ENCODE measurements at places on chromosomes 4 and X.

DNA sequence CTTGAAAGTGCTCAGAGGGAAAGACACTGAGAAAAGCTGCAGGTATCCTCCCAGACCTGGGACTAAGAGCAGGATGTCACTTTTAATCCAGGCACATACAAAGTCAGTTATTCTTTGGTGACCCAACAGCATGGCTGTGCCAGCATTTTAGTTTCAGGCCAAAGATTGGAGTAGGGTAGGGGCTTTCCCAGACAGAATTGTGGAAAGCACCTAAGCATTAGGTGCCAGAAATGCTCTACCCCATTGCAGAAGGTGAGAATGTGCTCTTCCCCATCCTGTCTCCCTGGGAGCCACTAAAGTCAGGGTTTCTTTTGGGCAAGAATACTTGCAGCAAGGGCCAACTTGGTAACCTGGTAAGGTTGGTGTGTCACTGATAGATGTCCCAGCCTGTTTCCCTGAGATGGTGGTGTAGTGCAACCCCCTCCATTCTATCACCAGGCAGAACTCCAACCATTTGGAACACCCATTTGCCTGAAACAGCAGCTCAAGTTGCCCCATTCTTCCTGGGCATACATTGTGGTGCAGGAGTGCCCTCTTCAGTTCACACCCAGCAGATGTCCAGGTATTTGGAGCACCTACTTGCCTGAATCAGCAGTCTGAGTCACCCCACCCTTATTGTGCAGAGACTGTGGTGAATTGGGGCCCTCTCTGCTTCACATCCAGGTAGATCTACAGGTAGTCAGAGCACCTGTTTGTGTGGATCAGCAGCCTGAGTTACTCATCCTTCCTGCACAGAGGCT is 183.5 kb downstream of the ZC4H2 start:
- DNase-seq = no peak

- DNase-seq = no peak
These were observed 12.7 kb upstream of the MCUB start for GRCh38 chr4:109547394-109547793.

GRCh38 chr4:107640197-107640596 is 79.8 kb downstream of the PAPSS1 start:
- DNase-seq = no peak

- no peak for DNase-seq
These were observed 79.2 kb upstream of the DKK2 start for GRCh38 chr4:107115185-107115847.

GRCh38 chr4:498328-498904 is 540 bp downstream of the ZNF721 start:
- no peak for DNase-seq

- DNase-seq = no peak
These were observed 147.7 kb downstream of the TMEM47 start for GRCh38 chrX:34509394-34509793.

DNA sequence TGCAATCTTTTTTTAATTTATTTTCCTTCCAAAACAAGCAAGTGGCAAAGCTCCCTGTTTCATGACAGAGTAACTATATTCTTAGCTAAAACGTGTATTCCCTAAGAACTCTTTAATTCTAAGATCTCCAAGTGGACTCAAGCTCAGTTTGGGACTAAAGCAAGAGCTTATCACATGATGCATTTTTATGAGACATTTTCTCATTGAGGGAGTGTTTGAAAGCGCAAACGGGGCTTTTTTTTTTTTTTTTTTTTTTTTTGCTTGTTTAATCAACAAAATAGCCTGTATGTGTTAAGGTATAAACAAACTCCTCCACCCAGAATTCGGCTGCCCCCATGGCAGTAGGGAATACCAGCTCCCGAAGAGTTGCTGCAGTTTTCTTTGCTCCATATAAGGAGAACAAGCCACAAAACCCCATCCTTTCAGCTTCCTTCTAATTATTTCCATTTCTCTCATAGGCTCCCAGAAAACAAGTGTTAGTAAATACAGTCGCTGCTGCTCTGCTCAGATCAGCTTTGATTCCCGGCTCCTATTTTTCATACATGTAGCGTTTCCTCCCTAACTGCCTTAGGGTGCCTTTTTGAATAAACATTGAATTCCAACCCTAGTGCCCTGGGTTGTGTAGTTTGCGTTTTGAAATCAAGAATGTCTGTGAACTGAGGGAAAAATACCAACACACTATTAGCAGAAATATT is 669 bp upstream of the PPARGC1A start:
- DNase-seq = no peak

DNA sequence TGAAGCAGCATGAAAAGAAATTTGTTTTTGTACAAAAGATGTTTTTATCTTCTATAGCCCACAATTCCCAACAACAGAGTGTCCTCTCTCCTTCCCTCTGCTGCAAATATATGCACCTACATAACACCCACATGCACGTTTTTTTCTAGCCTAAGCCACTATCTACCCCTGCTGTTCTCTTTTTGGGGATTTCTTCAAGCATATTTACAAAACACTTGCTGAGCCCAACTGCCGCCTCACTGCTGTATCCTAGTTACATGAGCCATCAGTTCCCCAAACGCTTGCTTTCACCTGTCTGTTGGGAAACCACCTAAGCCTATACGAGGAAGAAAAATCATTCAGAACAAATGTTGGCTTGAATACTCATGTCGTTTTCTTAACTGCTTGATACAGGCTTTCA is 127.2 kb downstream of the CHRNA9 start:
- no peak for DNase-seq

GRCh38 chr4:16827794-16828724 is 70.4 kb downstream of the LDB2 start:
- no peak for DNase-seq

DNA sequence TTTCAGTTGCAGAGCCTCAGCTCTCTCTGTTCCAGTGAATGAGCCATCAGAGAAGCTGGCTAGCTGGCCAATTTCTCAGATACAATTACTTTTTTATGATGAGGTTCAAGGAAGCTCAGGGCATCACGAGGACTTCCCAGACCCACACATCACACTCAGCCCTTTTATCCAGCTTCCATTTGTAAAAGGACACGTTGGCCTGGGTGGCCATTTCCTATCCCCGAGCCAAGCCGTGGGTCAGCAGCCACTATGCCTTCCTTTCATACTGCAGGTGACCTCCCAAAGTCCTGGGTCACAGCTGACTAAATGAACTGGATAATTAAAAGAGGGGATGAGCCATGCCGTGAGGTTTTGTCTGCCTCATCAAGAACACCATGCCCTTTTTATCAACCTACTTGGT is 236.9 kb upstream of the PPARGC1A start:
- DNase-seq = no peak

DNA sequence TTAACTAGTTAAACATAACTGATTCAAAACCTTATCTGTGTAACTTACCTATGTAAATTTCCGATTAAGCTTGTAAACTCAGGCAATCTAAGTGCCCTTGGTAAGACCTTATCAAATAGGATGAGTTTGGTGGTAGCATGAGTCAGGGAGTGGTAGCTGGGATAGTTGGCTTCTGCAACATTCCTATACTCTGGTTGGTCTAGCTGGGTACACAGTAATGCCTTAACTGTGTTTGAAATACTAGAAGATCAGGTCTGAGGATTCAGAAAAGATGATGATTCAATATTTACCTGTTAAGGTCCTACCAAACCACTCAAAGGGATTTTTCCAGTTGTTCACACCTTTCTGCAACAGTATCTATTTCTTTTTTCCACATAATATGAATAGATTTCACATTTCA is 5.3 kb downstream of the YIPF7 start:
- no peak for DNase-seq

- no peak for DNase-seq
These were observed 7.7 kb upstream of the TMEM271 start for GRCh38 chr4:583820-584219.

GRCh38 chr4:173505924-173506518 is 24.0 kb downstream of the HAND2 start:
- no peak for DNase-seq

DNA sequence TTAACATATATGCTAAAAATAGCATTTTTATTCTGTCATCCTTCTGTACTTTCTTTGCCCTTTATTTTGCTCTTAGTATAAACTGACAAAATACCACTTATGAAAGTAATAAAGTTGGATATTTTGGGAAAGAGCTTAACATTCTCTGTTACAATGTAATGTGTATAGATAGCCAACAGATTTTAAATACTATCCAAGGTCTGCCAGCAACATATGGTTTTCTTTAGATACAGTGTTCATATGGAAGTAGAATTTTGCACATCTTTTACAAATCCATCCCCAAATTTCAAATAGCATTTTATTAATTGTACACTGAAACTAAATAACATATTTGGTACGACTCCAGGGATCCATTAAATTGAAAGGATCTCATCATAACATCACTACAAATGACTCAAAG is 268.6 kb upstream of the PCDH18 start:
- no peak for DNase-seq

GRCh38 chr4:113574636-113575103 is 186.9 kb downstream of the CAMK2D start:
- DNase-seq = no peak

DNA sequence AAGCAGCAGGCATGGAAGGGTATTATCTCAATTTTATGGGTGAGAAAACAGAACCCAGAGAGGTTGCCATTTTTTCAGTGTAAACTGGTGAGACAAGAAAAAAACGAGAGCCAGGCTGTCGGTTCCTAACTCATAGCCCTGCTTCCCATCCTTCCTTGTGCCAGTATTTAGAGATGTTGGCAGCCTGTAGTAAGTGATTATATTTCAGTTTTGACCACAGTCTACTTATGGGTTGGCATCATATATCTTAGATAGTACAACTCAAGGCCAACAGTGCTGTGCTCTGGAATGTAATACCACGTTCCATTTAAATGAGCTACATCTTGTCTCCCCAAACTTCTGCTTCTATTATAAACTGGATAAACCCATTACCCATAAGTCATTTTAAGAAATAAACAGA is 40.8 kb downstream of the XK start:
- no peak for DNase-seq

DNA sequence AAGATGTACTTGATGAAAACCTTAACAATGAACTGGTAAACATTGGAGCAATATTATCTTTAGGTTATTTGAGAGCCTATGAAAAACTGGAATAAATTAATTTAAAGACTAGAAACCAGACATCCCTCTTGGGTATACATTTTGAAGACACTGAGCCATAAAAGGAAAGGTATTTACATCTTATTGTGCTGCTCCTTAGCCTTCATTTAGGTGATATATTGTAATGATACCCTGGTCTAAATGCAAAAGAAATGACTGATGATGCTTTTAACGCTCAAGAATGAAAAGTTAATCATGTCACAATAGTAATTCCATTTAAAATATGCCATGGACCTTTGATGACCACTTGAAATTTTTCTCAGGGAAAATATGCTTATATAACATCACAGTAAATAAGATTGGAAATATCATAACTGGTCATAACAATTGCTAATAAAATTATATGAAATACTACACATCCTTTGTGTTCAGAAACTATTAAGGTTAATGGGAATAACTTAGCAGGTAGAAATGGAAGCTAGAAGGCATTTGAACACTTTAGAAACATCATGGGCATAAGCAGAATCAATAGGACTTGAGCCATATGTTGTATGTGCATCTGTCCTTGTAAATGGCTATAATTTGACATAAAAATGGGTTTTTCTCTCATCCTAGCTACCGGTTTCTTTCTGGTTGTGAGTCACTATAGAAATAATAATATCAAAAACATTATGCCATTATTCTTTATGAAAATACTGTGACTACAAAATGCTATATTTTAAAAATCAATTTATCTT is 979.7 kb downstream of the RAPGEF2 start:
- no peak for DNase-seq

- DNase-seq = no peak
These were observed 1.7 kb downstream of the TMEM131L start for GRCh38 chr4:153467897-153468262.

DNA sequence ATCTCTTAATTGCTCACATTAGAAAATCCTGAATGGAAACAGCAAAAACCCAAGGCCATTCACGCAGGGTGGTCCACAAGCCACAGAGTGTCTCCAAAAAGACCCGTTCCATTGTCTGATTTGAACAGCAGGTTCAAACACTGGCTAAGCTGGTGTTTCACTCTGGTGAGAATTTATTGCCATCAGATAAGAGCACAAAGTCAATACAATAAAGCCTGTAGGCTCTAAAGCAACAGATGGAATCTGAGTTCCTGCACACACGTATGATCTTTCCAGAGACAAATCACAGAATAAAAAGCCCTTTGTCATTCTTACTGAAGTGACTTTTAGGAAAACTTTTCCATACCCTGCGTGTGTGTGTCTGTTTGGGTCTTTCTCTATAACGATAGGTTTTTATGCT is 5.1 kb upstream of the SFRP2 start:
- no peak for DNase-seq

GRCh38 chr4:142443469-142443868 is 402.6 kb downstream of the INPP4B start:
- no peak for DNase-seq

DNA sequence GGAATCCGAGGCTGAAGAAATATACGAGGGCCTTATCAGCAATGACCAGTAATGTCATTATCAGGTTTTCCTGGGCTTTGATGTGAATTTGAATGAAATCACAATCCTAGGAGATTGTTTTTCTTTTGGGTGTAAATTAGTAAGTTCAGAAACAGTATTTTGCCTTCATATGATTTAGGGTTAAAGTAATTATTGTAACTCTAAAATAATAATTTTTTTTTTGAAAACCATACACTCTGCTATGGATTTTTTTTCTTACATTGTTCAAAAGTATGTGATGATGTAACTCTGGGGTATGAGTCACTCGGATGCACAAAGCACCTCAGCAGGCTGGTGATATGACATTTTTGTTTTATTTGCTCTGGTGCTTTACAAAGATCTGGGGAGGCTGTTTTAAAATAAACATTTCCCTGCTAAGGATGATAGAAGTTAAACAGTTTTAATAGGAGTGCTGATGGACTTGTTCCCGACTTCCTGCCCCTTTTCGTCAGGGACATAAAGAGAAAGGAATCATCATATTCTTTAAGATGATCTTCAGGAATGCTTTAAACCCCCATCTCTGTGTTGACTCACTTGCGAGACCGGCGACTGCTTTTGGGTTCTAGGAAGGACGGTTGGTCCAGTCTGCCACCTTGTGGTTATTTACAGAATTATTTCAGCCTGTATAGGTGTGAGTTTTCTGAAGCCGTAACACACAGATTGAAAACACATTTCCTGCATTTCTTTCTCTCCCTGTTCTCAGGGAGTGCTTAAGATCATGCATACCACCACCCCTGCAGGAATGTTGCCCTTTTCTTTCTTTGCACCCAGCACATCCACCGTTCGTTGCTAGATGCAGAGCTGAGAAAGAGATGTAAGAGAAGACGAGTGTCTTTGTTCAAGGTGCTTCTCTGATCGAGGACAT is 72.5 kb downstream of the RAPGEF2 start:
- DNase-seq = no peak

DNA sequence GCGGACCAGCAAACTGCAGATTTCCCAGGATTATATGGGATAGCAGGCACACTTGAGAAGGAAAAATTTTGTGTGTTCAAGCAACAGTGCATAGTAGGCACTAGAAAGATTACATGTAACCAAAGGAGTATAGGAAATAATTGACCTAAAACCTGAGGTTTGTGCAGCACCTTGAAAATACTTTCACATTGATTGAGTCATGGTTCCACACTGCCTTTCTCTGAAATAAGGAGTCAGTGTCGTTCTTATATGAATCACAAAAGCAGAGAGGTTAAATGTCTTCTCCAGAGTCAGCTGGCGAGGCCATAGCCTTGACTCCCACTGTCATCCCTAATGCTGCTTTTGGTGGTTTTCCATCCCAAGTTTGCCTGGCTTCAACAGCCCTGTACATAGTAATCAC is 138.9 kb downstream of the SOWAHB start:
- DNase-seq = no peak

- no peak for DNase-seq
These were observed 13.0 kb downstream of the SLIT2 start for GRCh38 chr4:20264688-20265087.

GRCh38 chr4:13511101-13511500 is 27.0 kb upstream of the RAB28 start:
- no peak for DNase-seq

- no peak for DNase-seq
These were observed 305.9 kb upstream of the HAND2 start for GRCh38 chr4:173835903-173836302.

Data from activated T-helper 1 cell treated with anti-CD3 and anti-CD28 coated beads, Interleukin-2, amount 50 U/mL, for 16 hours (primary cell).